ENCODE measurements at places on chromosomes 7 and 10.

- DNase-seq = no peak
Observed at GRCh38 chr10:78002541-78003288, 26.6 kb downstream of the POLR3A start.

DNA sequence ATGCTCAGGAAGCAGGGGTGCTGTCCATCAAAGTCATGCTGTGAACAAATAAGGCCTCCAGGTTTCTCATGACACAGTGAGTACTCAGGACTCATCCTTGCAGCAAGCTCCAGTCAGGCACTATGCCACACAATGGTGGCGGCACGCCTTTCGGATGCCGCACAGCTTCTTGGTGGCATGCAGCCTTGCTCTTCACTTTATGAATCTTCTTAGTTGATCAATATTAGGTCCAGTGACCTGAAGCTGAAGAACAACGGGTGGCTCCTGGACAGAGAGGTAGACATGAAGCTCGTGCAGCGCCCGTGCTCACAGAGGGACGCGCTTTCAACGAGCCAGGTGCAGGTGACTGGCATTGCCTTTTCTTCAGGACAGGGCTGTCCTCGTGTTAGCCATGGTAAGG is 653.0 kb upstream of the MGMT start:
- no peak for DNase-seq

DNA sequence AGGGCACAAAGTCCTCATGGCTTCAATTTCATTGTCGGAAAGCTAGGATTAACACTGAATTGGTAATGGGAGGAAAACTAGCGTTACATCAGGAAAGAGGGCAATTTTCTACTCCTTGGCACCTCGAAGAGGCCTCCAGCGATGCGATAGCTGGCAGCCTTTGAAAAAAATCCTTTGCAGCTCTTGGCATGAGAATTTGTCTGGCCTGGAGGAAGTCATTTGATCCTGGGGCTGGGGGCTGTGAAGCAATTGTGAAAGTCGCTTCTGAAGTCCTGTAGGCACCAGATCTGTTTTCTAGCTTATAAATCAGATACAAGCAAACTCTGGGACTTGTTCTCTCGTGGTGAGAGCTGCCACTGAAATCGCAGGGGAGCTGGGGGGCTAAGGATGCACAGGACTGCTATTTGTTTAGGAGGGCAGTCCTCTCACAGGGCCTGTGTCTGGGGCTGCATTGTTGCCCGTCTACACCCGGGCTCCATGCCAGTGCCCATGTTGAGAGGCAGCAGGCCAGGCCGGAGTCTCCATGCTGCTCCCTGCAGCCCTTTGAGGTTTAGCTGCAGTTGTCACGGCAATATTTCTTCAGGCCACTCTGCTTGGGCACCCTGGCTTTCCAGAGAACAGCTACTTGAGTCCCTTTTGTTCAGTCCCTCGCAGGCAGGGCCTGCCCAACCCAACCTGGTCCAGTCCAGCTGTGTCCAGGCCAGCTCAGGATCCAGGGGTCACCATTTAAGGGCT is 206.8 kb upstream of the LYZL1 start:
- no peak for DNase-seq

DNA sequence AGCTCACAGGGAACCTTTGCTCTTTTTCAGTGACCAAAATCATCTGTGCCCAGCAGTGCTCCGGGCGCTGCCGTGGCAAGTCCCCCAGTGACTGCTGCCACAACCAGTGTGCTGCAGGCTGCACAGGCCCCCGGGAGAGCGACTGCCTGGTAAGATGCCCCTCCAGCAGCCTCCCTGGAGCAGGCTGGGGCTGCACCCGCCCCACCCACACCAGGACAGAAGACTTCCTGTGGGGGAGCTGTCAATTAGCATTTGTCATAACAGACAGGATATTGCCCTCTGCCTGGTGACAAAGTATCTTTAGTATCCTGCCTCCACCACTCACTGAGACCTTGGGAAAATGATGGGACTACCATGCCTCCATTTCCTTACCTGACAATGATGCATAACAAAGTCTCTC is 133.7 kb downstream of the EGFR start:
- no peak for DNase-seq

GRCh38 chr7:157359581-157359980 is 22.8 kb downstream of the DNAJB6 start:
- no peak for DNase-seq

DNA sequence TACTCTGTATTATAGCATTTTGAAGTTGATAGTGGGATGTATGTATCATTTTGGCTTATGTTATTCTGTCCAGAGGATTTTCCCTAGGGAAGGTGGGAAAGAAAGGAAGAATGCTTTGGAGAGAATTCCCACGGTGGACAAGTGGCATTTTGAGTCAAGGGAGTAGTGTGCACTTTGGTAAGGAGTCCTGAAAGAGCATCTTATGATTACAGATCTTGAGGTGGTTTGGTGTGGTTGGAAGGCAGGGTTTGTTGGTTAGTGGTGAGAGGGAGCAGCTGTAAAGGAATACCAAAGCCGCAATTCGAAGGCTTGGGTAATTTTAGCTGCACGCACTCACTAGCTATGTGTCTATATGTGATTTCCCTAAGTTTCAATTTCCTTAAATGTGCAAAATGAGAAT is 16.1 kb downstream of the CCSER2 start:
- DNase-seq = no peak

All from dorsolateral prefrontal cortex (tissue), 122 donors.